ENCODE measurements at places on chromosomes 3 and 15.

DNA sequence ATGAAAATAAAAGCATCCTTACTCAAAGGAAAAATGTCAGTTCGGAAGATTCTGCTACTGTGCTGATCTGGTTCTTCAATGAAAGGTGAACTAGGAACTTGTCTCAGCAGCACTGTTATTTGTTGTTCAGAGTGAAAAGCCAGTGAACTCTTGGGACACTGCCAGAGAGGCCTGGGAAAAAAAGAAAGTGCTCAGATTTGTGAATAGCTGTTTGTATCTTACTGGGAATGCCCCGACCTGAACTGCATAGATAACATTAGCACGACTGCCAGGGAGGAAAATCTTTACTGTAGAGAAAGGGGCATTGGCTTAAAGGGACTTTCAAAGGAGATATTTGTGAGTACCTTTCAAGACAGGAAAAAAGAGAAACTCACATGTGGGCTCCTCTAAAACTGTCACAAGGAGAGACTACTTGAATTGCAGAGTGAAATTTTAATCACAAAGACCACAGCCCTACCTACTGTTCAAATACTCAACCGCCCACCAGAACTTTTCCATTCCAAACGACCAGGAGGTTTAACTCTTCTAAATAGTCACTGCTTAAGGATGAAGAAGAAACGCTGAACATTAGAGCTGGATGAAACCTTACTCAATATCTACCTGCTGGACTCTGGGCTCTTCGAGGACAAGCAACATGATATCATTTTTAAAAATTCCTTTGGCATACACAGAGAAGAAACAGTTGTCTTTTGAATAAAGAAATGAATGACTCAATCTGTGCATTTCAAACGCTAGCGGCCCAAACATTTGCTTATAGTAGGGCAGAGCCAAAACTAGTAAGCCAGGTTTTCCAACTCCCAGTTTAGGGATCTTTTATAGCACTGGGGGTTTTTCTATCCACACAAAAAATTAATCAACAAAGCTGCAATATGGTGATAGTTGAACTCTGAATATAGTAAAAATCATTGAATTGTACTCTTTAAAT, 13.4 kb downstream of the TAMM41 start:
- DNase-seq = no peak

- no peak for DNase-seq
Observed at GRCh38 chr3:123952844-123953520, 8.0 kb downstream of the CCDC14 start.

- no peak for DNase-seq
Observed at GRCh38 chr3:123383091-123384053, 65.5 kb downstream of the ADCY5 start.

- no peak for DNase-seq
Observed at GRCh38 chr3:157069846-157070677, 89.9 kb downstream of the CCNL1 start.

DNA sequence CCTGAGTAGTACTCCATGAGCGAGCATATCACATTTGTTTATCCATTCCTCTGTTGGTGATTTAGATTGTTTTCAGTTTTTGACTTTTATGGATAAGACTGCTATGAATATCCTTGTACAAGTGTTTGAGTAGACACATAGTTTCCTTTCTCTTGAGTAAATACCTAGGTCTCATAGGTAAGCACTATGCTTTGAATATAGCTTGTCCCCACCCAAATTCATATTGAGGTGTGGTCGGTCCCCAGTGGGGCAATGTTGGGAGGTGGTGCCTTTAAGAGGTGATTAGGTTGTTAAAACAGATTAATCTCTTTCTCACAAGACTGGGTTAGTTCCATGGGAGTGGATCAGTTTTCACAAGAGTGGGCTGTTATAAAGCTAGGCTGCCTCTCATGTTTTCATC, 42.8 kb downstream of the CDCP1 start:
- no peak for DNase-seq

DNA sequence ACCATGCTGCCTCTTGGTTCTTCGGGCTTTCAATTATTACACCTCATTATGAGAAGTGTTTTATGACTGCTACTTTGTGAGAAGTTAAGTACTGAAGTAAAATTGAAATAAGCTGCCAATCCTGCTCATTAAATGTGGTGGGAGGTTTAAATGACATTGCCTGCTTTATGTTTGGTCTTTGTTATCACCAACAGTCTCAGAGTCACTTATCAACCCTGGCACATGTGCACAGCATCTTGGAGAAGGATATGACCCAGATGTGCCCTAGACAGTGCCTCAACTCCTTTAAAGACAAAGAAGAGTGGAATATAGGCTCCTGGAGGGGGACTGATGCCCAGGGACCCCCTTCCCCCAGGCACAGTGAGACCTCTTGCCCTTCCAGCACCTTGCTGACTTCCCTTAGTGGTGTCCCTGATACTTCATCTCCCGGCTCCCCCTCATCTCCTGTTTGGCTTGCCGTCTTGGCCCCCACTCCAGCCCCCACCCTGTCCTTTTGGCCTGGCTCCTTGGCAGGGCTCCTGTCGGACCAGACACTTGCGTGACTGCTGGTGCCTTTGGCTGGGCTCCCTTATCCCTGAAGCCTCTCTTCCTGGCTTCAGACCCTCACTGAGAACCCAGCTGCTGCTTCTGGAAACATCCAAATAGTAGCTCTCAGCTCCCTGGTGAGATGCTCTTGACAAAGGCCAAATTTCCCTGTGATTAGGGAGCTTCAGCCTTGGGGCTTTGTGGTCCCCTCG, 39.8 kb downstream of the ARHGAP31 start:
- DNase-seq = no peak

GRCh38 chr15:66415360-66415759, 28.6 kb downstream of the MAP2K1 start:
- DNase-seq = no peak

- DNase-seq = no peak
Observed at GRCh38 chr3:48318713-48319468, 14.6 kb downstream of the SPINK8 start.

- no peak for DNase-seq
Observed at GRCh38 chr15:61661791-61662190, 398.5 kb downstream of the VPS13C start.

- no peak for DNase-seq
Observed at GRCh38 chr3:40243056-40243455, 66.5 kb upstream of the EIF1B start.

GRCh38 chr3:64351713-64352638, 126.7 kb upstream of the PRICKLE2 start:
- DNase-seq = no peak

GRCh38 chr3:44509393-44509921, 32.0 kb upstream of the ZNF445 start:
- no peak for DNase-seq
